ENCODE measurements at places on chromosomes 16 and 17.

- DNase-seq, result no peak
These were observed 82.1 kb downstream of the OR1D5 start for GRCh38 chr17:2981325-2981724.

GRCh38 chr17:19383681-19384470, 3.1 kb downstream of the MFAP4 start:
- no peak for DNase-seq

GRCh38 chr17:13554231-13554630, 47.5 kb downstream of the HS3ST3A1 start:
- no peak for DNase-seq

DNA sequence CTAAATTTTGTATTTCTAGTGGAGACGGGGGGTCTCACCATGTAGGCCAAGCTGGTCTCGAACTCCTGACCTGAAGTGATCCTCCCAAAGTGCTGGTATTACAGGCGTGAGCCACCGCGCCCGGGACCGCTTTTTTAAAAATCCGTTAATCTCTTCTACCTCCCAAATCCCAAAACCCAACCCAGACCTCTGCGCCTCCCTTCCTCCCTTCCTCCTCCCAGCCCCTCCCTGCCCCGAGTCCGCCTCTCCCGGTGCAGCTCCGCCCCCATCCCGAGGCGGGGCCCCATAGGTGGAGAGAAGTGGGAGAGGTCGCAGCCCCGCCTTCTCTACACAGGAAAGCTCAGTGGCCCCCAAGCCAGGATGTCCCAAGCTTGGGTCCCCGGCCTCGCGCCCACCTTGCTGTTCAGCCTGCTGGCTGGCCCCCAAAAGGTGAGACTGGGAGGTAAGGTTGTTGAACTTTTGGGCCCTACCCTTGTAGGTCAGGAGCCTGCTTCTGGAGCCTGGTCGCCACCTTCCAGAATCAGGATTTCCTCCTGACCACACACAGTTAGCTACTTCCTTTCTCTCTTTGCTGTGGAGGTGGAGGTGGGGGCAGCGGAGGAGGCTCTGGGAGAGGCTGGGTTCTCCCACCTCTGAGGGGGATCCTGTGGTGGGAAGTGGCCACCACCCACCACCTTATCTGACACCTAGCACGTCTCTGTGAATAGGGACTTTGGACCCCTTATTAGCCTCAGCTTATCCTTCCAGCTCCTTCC, at the start of gene TMEM92:
TMEM92 (plus strand) TSS at position 325 of the 755 bp plus-strand sequence; CDS start at position 361, 36 bp downstream.
- DNase-seq, result no peak

- no peak for DNase-seq
These were observed 14.0 kb downstream of the GRIN2A start for GRCh38 chr16:10168258-10168657.

- DNase-seq, result no peak
These were observed 36.9 kb downstream of the SOCS3 start for GRCh38 chr17:78322858-78323455.

- peak; percentile 28 for DNase-seq
These were observed 32.7 kb upstream of the SSTR2 start for GRCh38 chr17:73132085-73132492.

GRCh38 chr17:32104158-32104557, 38.1 kb upstream of the RHOT1 start:
- DNase-seq, result peak; percentile 70

- DNase-seq, result peak; percentile 62
These were observed 637 bp downstream of the PLCG2 start for GRCh38 chr16:81779536-81780320.
